GM12878 (cell line): ENCODE measurements at places on chromosomes 4 and X. TPM values are rescaled to one million over a fixed set of nuclear protein-coding genes. Genes with fewer than 3 reads are reported as not detected.

- H3K36me3 ChIP-seq = peaks cover 6% of the 10 kb centered on the region
- no peak overlapping the region for H3K27ac ChIP-seq
- H3K27me3 ChIP-seq = no peaks in the 10 kb centered on the region
- H3K4me3 ChIP-seq = no peak overlapping the region
- peaks cover 24% of the 10 kb centered on the region for H3K4me1 ChIP-seq
Measured at GRCh38 chr4:38109370-38109769, 149.2 kb downstream of the PTTG2 start.

DNA sequence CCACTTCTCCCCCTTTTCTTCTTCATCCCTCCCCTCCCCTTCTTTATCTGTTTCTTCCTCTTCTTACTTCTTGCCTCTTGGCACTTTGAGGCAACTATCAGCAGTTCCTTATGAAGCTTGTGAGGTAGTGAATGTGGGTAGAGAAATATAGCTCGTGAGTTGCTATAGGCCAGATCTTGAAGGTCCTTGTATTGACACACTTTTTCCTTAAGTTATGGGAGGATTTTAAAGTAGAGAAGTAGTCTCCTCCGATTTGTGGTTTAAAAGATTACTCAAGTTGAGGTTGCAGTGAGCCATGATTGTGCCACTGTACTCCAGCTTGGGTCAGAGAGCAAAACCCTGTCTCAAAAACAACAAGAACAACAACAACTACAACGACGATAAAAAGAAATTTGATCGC is 3.4 kb upstream of the RRAGB start:
- no peak overlapping the region for H3K27ac ChIP-seq
- H3K4me3 ChIP-seq = no peak overlapping the region
- no peaks in the 10 kb centered on the region for H3K36me3 ChIP-seq
- no peak for DNase-seq
- H3K27me3 ChIP-seq = no peaks in the 10 kb centered on the region

- H3K27ac ChIP-seq = no peak overlapping the region
- no peaks in the 10 kb centered on the region for H3K4me1 ChIP-seq
- H3K4me3 ChIP-seq = no peak overlapping the region
- DNase-seq = no peak
- no peaks in the 10 kb centered on the region for H3K27me3 ChIP-seq
- no peaks in the 10 kb centered on the region for H3K36me3 ChIP-seq
Measured at GRCh38 chrX:134074151-134074550, 88.8 kb upstream of the GPC3 start.

DNA sequence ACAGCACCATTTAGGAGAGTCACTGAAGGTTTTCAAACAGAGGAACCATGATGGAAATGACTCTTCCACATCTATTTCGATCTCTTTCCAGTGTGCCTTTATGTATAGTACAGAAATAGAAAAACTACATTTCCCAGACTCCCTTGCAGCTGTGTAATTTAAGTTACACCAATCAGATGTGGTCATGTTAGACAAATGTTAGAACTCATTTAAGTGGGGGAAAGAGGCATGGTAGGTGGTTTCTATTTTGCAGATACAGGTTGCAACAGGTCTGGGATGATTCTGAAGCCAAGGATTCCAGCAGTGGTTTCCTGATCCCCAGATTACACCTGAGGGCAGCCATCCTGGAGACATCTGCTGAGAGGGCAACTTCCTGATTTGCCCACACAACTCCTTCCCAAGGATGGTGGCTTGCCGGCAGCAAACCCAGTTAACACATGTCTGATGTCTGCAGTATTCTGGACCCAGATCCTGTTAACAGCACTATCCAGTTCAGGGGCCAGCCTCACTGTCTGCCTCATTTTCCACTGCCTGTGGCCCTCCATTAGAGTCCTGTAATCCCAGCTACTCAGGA is 38.7 kb upstream of the PDK3 start:
- no peak for DNase-seq
- H3K27me3 ChIP-seq = no peaks in the 10 kb centered on the region
- no peaks in the 10 kb centered on the region for H3K4me1 ChIP-seq
- H3K27ac ChIP-seq = no peak overlapping the region

DNA sequence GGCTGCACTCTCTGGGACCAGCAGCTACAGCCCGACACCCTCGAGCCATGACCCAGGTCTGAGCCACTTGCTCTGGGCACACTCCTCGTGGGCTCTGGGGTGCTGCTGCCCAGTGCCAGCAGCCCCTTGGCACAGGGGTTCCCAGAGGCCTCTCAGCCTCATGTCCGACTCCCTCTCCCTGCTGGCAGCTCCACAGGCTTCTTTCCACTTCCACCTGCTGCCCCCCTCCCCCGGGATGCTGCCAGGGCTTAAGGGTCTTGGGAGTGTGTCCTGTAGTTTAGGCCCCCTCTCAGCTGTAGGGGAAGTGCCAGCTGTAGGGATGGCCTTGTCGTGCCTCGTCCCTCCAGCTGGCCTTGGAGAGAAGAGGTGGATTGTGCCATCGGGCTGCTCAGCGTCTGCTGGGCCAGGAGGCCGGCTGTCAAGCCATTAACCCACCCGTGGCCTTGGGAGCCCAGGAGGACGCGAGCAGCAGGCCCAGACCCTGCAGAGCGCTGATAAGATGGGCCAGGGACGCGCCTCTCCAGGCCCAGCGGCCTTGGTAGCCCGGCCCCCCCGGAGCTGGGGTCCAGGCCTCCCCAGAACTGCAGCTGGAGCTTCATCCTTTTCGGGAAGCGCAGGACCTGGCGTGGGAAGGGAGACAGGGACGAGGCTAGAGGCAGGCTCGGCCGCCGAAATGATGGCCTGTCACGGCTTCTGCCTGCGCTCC is 1.0 kb upstream of the USP27X start:
- DNase-seq = no peak
- no peak overlapping the region for H3K27ac ChIP-seq
- no peaks in the 10 kb centered on the region; the same call in 1 of the 2 replicates for H3K4me1 ChIP-seq
- H3K4me3 ChIP-seq = no peak overlapping the region
- no peaks in the 10 kb centered on the region for H3K36me3 ChIP-seq

DNA sequence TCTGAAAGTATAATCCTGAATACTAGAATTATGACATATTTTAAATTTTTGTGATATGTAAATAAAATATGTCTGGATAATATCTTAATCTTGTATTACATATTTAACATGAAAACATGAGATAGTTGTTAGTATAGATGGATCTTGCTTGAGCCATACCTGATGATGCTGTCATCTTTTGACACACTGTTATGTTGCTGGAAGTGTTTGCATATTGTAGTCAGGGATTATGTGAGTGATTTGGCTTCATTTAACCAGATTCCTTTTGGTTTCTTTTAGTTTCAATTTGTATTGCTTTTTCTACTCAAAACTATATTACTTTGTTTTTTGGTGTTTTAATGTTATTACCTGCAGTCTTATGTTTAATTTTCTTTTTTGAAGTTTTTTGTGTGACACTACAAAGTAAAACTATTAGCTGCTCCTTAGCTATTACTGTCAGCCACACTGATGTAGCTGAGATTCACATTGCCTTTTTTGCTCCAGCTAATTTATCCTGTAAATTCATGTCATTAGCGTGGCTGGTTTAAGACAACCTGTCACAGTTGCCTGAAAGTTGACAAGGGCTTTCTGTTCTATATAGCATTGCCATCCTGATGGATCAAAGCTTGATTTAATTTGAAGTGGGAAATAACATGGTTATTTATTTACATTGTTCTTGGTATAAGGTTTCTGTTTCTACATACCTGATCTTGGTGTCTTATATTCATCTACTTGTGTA is 33.7 kb downstream of the METAP1 start:
- H3K4me1 ChIP-seq = peaks cover 4% of the 10 kb centered on the region; the same call in 1 of the 2 replicates
- no peaks in the 10 kb centered on the region; the same call in 1 of the 2 replicates for H3K36me3 ChIP-seq
- DNase-seq = no peak
- H3K4me3 ChIP-seq = no peak overlapping the region
- no peak overlapping the region for H3K27ac ChIP-seq
- no peaks in the 10 kb centered on the region for H3K27me3 ChIP-seq

- no peak for DNase-seq
- no peak overlapping the region for H3K27ac ChIP-seq
- H3K27me3 ChIP-seq = no peaks in the 10 kb centered on the region
- no peaks in the 10 kb centered on the region for H3K36me3 ChIP-seq
- H3K4me3 ChIP-seq = no peak overlapping the region
- H3K4me1 ChIP-seq = no peaks in the 10 kb centered on the region
Measured at GRCh38 chrX:130994671-130995070, 63.5 kb upstream of the ARHGAP36 start.

GRCh38 chrX:70592091-70592490 is 147.5 kb downstream of the DLG3 start:
- H3K27ac ChIP-seq = no peak overlapping the region
- no peak for DNase-seq
- no peaks in the 10 kb centered on the region for H3K36me3 ChIP-seq
- H3K27me3 ChIP-seq = no peaks in the 10 kb centered on the region

DNA sequence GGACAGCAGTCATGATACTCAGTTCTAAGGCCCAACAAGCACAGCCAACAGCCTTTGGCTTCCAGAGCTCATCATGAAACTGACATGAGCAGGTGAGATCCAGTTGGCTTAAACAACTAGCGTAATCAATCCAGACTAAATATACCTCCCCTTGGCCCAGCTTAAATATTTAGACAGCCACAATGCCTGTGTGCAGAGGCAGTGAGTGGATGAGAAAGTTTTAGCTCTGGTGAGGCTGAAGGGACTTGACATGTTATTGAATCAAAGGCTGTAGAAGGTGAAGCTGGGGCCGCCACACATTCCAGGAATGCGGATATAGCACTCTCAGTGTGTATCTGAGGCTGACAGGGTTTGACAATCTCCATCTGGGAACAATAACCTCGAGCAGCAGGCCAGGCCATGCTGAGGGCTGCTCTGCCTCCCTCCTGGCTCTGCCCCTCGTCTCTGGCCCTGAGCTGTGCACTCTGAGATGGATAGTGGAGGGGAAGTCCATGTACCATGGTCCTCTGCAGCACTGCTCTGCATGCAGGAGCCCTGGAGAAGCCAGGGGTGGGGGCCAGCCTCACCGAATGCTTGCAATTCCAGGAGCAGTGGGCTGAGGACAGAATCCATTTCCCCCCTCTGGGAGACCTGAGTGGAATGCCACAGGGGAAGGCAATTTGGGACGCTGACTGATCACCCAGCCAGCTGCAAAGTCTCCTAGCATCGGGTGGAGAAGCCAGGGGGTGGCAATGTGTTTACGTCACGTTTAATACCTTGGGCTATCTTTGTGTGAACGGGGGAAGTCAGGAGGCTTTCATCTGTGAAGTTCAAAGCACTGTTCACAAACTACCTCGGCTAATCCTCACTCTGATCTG is 37.3 kb upstream of the RASL11B start:
- H3K36me3 ChIP-seq = no peaks in the 10 kb centered on the region
- no peaks in the 10 kb centered on the region for H3K4me1 ChIP-seq
- H3K4me3 ChIP-seq = no peak overlapping the region
- no peak overlapping the region for H3K27ac ChIP-seq

The OTC gene
- not detected in 2 replicates for total RNA-seq

The PABPC1L2B gene
- not detected in 2 replicates for total RNA-seq

The NAA11 gene
- not detected in 2 replicates for total RNA-seq

The ENPEP gene
- not detected in 2 replicates for total RNA-seq
